ENCODE measurements at places on chromosomes 11 and 22.

- no peak for DNase-seq
Measured at GRCh38 chr22:27576815-27577573, 224.6 kb downstream of the MN1 start.

GRCh38 chr11:78100261-78100660, 20.6 kb upstream of the NDUFC2 start:
- no peak for DNase-seq

DNA sequence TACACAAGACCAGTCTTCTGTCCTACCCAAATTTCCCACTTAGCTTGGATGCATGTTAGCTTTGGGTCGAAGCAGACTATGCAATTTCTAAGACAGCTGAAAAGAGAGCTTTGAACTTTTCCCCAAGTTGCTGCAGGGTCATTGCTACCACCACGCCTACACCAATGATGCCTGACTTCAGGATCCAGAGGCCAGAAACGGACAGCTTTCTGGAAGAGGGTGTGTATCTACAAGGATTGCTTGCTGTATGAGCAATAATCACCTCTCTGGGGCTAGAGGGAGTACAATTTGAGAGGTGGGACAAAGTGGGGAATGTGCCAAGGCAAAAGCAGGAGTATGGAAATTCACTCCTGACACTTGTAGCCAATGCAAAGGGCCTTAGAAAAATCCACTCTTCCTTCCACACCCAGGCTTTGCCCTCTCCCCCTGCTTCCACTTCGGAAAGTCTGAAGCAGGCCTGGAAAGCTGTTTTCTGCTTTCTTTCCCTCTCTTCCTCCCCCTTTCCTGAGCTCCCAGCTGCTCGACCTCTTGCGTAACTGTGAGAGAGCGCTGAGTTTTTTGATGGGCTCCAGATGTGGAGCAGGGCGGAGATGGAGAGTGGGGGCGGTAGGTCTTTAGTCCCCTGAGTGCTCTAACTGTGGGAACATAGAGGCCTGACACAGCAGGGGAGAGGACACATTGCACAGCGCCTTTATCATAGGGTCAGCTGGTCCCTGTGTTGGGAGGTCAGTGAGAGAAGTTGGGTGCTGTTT, 2.1 kb upstream of the PHLDB1 start:
- no peak for DNase-seq

- DNase-seq, result no peak
Measured at GRCh38 chr22:49546811-49547585, 280.7 kb downstream of the BRD1 start.

GRCh38 chr22:23938328-23939016, 22.5 kb downstream of the GSTT2B start:
- no peak for DNase-seq

DNA sequence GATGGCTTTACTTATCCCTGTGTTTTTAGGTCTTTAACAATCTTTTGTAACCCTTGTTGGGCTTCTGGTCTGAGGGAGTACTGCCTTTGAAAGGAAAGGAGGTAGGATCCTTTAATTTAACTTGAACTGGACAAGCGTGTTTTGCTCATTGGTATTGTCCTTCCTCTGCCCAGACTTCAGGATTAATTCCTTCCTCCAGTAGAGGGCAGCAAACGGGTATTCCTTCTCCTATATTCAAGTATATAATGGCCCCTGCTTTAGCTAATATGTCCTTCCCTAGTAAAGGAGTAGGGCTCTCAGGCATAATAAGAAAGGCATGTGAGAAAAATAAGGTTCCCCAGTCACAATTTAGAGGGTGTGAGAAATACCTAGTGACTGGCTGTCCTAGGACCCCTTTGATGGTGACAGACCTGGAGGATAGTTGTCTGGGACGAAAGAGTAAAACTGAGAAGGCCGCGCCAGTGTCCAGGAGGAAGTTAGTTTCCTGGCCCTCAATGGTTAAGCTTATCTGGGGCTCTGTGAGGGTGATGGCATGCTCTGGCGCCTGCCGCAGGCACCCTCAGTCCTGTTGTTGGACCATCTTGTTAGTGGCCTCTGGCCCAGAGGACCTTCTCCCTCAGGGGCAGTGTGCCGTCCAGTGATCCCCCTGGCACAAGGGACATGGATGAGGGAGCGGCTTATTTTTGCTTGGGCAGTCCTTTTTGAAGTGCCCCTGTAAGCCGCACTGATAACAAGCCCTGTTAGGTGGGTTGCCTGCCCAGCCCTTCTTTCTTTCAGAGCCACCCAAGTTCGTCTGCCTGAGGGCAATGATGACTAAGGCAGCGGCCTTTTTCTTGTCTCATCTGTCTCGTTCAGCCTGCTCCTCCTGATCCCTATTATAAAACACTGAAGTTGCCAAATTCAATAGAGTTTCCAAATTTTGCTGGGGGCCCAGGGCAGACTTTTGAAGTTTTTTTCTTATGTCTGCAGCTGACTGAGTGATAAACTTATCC, 51.8 kb downstream of the C11orf71 start:
- DNase-seq, result no peak

- DNase-seq, result no peak
Measured at GRCh38 chr11:2317354-2318050, 15.7 kb downstream of the TSPAN32 start.

- DNase-seq, result no peak
Measured at GRCh38 chr22:23053912-23054530, 16.3 kb upstream of the GNAZ start.

GRCh38 chr11:77217156-77217555, 84.3 kb downstream of the GDPD4 start:
- no peak for DNase-seq

- DNase-seq, result no peak
Measured at GRCh38 chr11:109939166-109939810, 153.9 kb upstream of the ZC3H12C start.

GRCh38 chr22:48256776-48257684, 1494.6 kb downstream of the TBC1D22A start:
- DNase-seq, result no peak

GRCh38 chr11:120674542-120674941, 163.0 kb downstream of the GRIK4 start:
- no peak for DNase-seq

- no peak for DNase-seq
Measured at GRCh38 chr11:76291576-76292526, 85.5 kb upstream of the WNT11 start.

DNA sequence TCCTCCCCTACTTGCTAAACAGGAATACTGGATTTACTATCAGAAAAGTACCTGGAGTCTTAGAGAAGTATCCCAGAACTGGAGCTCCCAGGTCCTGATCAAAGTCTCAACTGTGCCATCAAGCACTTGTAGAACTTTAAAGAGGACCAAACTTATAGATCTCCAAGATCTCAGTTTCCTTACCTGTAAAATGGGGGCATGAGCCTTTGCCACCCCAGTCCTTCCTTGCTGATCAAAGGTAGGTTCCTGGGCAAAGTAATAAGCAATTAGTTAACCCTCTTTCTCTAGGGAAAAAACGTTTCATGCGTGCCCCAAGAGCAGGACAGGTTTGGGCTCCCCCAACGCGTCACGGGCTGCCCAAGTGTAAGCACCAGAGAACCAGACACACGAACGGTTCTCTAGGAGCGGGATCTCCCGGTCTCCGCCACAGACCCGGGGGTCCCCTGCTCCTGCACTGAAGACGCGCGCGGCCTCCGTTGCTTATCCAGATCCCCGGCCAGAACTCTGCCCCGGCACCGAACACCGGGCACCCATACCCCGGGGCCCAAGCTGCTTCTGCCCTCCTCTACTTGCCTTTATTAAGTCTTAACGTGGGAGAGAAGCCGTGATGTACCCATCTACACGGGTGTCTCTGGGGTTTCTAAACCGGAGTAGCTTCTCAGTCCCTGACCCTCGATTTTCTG, 505 bp downstream of the ZNF214 start:
- DNase-seq, result no peak

GRCh38 chr11:77879218-77879617, 58.3 kb downstream of the AAMDC start:
- DNase-seq, result no peak

DNA sequence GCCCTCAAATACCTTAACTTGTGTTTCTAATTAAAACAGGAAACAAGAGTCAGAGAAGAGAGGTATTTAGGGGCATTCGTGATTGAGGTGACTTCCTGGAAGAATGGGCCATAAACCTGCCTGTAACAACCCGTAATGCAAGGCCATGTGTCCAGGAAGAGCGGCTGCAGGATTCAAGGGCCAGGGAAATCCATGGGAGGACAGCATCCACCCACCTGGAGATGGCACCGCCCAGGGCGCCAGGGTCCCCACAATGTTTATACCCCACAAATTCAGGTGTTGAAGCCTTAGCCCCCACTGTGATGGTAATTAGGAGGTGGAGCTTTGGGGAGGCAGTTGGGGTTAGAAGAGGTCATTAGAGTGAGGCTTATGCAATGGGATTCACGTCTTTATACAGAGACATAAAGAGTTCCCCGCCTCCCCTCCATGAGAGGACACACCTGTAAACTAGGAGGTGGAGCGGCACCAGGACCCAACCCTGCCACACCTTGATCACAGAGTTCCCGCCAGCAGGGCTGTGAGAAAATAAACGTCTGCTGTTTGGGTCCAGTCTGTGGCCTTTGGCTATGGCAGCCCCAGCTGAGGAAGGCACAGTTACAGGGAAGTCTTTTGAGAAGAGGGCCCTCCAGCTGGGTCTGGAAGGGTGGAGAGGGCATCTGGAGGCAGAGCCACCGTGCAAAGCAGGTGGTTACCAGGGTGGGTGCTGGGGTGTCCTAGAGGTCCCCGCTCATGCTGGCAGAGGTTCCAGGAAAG, 1394.3 kb downstream of the TBC1D22A start:
- DNase-seq, result no peak

DNA sequence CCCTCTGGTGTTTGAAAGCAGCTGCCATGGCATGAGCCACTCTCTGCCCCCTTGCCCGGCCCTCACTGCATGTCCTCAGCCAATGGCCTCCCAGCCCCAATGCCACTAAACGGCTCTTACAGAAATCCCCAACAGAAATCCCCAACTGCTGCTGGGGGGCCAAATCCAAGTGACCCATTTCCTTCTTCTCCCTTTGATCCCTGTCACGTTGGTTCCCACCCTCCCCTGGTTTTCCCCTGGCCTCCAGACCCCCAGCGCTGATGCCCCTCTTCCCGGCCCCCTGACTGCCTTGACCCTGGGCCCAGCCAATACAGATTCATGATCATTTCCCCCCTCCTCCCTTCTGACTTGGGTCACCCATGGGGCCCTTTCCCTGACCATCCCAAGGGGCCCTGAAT, 30.9 kb downstream of the IGLL1 start:
- no peak for DNase-seq

DNA sequence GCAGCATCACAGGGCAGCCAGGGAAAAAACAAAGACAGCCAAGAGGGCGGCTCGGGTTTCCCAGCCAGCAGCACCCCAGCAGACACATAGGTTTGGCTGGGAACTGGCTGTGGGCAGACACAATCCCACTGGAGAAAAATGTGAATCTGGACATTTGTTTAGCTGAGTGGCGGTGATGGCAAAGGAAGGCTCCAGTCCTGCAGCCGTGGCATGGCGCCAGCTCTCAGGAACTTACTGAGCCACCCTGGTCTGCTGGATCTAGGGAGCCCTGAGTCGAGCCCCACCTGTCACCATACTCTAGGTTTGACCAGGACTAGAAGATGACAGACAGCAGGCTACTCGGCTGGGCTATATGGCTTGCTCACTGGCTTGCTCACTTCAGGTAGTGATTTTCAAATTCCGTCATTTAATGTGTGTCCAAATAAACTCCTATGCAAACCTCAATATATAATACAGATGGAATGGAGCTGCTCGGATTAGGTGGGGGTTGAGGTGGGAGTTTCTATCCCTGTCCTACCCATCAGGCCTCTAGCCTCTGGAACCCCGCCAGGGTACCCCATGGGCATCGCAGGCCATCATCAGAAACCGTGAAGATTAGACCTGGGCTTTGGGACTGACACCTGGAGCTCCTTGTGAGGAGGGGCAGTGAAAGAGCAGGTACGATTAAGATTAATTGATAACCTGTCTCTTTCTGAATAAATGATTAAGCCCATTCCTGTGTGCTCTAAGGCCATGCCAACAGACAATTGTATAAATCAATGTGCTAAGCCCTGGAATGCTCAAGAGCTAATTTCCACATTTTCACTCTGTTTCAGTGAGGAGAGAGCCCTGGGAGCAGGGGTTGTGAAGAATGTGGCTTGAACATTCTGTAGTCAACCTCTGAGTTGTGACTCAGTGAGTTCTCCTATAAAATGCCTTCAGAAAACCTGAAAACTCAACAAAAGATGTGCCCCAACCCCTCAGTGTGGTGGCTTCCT, 42.5 kb downstream of the GALNT18 start:
- DNase-seq, result no peak

DNA sequence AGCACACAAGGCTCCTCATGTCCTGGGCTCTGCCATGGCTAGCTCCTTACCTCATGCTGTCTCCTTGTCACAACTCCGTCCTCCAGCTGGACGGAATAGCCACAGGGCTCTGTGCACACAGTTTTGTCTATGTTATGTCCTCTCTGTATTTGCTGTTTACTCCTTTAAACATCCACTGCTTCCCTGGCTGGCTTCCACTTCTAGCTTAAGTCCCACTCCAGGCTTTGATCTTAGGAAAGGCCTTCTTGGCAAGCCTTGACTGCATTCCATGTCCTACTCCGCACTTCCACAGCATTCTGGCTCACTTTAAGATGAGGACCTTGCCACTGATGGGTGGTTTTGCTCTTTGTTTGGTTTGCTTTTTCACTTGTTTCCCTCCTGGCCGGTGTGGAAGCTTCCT, 22.9 kb upstream of the ROBO3 start:
- DNase-seq, result no peak

DNA sequence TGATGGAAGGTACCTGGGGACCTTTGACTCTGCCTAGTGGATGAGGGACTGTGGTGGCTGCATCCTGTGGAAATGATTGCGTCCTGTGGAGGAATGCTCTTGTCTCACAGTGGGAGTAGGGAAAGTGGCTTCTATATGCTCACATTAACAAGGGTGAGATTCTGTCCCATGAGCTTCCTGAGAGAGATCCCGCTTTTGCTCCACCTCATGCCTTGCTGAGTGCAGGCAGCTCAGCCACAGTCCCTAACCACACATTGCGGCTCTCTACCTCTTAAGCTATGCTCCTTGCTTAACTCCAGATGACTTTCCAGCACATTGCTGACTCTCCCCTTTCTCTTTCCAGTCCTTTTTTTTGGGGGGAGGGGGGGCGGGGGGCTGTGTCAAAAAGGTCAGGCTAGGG, 45.0 kb downstream of the TEAD1 start:
- no peak for DNase-seq

DNA sequence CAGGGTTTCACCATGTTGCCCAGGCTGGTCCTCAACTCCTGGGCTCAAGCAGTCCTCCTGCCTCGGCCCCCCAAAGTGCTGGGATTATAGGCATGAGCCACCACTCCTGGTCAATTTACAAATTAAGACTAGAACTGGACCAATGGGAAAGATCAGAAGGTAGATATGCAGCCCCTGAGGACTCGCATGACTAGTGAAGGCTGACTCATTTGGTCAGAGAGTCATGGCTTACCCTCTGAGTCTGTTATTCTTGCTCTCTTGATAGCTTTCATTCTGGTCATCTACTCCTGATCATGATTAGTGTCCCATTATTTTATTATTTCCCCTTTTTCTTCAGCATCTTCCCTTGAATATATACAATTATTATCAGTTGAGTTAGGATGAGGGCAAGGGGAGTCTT, 2.7 kb upstream of the LDHAL6A start:
- no peak for DNase-seq

GRCh38 chr11:43922295-43922648, 20.2 kb upstream of the C11orf96 start:
- DNase-seq, result no peak
